ENCODE measurements at places on chromosomes 16 and 17. TPM values are rescaled to one million over a fixed set of nuclear protein-coding genes. Genes with fewer than 3 reads are reported as not detected.

DNA sequence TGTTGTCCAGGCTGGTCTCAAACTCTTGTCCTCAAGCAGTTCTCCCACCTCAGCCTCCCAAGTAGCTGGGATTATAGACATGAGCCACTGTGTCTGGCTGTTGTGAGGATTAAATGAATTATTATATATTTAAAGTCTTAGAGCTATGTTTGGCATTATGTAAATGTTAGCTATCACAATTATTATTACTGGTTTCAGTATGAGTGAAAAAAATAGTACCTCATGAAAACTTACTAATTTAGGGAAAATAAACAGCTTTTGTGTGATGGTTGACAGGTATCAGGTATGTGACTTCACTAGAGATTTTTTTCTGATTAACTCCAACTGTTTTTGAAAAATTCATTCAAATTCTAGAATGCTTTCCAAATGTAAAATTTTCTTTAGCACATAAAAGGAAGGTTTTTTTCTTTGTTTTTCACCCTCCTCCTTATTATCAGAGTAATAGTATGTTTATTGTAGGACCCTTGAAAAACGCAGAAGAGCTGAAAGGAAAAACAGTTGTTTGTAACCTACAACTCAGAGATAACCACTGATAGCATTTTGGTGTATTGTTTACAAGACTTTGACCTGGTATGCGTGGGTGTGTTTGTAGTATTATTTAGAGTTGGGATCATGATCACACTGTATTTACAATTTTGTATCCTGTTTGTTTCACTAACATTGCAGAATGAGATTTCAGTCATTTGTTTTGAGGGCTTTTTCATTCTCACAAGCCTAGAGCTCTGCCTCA, 13.2 kb downstream of the NLK start:
- no peak for DNase-seq

GRCh38 chr17:57484081-57484666, 227.9 kb downstream of the MSI2 start:
- DNase-seq: no peak

Gene C16orf96
- not detected for total RNA-seq

DNA sequence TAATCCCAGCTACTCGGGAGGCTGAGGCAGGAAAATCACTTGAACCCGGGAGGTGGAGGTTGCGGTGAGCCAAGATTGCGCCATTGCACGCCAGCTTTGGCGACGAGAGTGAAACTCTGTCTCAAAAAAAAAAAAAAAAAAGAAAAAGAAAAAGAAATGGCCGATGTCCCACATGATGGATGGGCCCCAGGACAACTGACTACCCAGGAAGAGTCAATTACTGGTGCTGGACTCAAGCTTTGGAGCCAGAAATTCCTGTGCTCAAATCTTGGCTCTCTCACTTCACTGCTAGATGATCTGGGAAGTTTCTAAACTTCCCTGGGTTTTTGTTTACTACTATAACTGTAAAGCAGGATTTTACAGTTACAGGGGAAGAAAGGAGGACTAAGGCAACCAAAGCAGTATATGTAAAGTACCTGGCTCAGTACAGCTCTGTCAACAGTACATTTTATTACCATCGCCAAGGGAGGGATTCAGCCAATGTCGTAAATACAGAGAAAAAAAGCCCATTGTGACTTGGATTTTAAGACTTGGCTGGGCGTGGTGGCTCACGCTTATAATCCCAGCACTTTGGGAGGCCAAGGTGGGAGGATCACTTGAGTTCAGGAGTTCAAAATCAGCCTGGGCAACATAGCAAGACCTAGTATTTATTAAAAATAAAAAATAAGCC, 11.9 kb downstream of the C16orf86 start:
- no peak for DNase-seq

DNA sequence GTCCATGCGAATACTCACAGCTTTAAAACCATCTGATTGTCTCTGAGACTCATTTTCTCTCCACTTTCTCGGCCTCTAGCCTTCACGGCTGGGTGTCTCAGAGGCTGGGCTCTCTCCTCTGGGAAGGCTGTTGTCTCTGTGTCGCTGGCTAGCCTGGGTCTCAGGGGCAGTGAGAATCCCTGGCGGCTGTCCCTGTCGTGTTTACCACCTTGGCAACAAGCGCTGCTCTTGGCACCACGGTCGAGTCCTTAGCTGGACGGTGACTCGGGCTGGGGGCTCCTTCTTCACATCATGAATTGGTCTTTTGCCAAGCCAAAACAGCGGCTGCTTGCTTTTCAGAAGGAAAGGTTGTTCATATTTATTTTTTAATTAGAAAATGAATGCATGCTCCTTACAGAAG, 81.1 kb downstream of the MSI2 start:
- no peak for DNase-seq

DNA sequence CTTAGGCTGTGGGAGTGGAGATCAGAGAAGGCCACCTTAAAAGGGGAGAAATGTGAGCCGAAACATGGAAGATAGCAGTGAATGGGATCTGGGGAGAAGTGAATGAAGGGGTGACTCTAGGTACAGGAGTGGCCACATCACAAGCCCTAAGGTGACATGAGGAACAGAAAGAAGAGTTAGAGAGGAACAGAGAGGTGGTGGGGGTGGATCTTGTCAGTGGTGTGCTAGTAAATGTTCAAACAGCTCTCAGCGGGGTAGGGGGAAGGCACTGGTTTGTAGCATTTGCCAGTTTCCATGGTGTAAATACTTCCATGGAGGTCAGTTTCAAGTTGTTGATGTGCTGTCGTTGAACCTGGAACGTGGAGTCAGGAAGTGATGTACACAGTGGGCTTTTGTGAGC, 90.8 kb downstream of the SDR42E1 start:
- no peak for DNase-seq

Measured in MCF 10A (cell line).